ENCODE measurements at places on chromosomes 1 and 21.

GRCh38 chr1:33222381-33222780 is 33.9 kb upstream of the ZNF362 start:
- no peak for DNase-seq

GRCh38 chr1:98385652-98386051 is 275.9 kb upstream of the SNX7 start:
- no peak for DNase-seq

DNA sequence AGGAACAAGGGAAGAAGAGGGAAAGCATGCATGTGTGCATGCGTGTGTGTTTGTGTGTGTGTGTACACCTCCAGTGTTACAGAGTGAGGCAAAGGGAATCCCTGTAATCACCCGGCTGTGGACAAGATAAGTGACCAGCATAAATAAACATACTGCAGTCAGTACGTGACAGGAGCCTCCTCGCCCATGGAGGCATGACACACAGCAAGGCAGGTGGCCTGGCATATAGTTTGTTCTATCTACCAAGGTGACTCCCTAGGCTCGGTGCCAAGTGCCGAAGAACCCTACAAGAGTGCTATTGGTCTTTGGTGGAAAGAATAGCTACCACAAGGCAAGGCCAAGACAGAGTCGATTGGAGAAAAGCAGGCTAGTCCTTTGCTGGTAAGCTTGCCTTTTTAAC is 31.7 kb upstream of the HEATR1 start:
- no peak for DNase-seq

- DNase-seq: no peak
These were observed 31.2 kb upstream of the CSF3R start for GRCh38 chr1:36513676-36514473.

- peak; percentile 33 for DNase-seq
These were observed 39.1 kb downstream of the TYW3 start for GRCh38 chr1:74771913-74772515.

DNA sequence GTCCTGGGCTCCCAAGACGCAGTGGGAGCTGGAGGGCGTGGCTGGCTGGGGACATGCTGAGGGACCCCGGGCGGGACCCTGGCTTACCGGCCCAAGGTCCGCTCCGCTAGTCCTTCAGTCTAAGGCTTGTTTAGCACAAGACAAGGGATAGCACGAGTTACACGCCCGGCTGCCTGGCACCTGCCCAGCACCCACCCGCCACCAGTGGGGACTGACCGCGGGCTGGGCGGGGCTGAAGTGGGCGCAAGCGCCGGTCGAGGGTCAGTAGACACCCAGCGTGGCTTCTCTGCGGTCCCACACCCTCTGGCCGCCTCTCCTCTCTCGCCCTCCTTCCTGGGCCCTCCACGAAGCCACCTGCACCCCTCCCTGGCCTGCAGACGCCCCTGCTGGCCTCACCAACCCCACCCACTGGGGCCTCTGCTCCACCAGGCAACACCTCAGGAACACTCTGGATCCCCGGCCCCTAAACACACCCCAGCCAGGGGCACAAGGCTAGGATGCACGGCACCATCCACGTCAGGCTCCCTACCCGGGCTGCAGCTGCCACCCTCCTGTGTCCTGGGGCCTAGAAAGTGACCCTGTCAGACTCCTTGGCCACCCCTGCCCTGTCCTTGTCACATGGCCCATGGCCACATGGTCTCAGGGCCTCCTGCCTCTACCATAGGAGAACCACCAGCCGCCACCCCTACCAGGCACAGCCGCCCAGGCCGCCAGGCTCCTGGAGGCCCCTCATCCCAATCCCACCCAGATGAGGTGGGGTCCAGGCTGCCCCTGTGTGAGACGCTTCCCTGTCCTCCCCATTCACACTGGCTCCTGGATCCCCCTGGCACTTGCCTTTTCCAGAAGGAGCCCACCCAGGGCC is 6.1 kb downstream of the TAS1R3 start:
- DNase-seq: no peak

DNA sequence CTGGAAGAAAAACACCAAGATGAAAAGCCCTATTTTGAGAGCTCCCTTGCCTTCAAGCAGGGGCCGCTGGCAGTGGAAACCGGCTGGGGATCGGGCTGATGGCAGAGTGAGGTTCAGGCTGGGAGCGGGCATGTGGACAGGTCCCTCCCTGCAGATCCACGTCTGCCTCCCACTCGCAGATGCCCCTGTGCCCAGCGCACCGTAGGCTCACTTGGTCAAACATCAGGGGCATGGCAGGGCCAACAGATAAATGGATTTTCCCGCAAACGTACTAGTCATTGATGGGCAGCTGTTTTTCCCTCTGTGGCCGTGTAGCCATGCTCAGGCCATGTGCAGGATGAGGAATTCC is 6.6 kb upstream of the C1orf174 start:
- no peak for DNase-seq

DNA sequence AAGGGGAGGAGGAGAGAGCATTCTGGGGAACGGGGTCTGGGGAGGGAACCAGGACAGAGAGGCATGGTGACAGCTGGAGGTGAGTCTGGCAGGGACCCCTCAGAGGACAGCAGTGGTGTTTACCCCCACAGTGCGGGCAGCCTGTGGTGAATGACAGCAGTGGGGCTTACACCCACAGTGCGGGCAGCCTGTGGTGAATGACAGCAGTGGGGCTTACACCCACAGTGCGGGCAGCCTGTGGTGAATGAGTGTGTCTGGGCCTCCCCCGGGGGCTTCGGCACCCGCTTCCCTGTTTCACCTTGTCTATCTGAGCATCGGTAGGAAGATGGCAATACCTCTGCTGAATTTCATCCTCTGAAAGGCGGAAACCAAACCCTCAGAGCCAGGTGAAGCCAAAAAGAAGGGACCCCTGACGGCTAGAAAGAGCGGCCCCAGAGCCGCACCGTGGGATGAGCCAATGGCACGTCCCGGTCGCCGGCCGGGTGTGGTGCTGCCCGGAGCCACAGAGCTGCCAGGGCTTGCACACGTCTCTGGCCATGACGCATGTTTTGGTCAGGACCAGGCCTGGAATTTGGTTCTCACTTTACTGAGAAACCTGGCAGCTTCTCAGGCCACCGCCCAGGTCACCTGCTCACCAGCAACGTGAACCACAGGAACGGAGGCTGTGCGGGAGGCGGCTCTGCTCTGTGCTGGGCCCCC is 54.1 kb downstream of the SIK1 start:
- DNase-seq: no peak

DNA sequence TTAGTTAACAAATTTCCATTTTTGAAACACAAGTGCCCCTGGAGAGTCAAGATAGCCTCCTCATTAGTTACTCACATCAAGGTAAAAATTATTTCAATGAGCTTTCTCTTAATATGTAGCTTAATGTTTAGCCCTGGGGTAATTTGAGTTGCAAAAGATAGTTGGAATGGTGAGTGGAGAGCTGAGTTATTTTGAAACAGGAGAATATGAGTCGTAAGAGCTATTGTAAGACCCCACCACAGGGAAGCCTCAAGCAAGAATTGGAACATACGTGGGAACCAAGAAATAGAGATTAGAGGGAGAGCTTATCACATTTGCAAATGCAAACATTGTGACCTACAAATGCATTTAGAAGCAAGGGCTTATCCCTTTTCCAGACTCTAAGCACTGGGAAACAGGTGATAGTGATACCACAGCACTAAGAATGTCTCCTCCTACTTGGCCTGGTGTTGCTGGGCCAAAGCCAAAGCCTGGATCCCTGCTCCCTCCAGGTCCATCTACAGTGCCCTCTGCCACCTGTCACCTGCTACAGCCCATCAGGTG is 635.1 kb downstream of the PTPRC start:
- DNase-seq: no peak

GRCh38 chr1:156383023-156383422 is 14.0 kb downstream of the RHBG start:
- peak; percentile 63 for DNase-seq

DNA sequence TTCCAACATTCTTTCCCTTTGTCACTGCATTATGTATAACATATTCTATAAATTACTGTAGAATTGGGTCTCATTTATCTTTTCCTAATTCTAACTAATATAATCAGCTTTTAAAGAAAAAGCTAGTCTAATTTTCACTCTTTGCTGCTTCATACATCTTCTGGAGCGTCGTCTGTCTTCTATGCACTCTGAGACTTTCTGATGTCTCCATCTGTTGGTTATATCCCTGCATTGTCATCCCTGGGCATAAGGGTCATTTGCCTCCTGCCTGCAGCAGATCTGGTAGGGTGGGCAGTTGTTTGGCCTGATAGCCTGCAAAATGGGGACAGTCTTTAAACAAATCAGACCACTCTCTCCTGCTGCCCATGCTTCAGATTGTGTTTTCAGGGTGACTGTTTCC is 40.8 kb upstream of the DYNLT5 start:
- no peak for DNase-seq

GRCh38 chr1:204692841-204693356 is 7.4 kb upstream of the LRRN2 start:
- DNase-seq: no peak

- DNase-seq: no peak
These were observed 10.6 kb downstream of the RGSL1 start for GRCh38 chr1:182460550-182460951.

GRCh38 chr1:187840557-187840956 is 1011.8 kb downstream of the PLA2G4A start:
- DNase-seq: no peak

DNA sequence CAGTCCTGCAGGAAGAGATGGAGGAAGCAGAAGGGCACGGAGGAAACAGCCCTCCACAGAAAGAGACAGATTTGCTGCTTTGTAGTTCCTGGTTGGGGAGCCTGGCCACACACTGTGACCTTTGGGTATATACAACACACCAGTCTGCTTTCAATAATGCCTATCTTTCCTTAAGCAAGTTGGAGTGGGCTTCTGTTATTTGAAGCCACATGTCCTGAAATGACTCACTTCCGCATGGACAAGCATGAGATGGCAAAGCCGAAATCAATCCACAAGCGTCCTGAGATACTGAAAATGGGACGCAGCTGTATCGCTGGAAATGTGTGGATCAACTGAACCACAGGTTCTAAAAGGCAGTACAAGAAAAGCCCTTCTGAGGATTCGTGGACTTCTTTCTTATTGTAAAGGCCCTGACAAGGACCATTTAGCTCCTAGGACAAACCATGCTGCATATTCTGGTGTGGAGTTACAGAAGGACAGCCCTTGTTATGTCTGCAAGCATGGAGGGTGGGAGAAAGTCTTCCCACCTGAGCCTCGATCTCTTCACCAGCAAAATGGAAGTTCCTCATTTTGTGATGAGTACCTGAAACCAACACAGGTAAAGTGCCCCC is 22.7 kb upstream of the FHAD1 start:
- no peak for DNase-seq

DNA sequence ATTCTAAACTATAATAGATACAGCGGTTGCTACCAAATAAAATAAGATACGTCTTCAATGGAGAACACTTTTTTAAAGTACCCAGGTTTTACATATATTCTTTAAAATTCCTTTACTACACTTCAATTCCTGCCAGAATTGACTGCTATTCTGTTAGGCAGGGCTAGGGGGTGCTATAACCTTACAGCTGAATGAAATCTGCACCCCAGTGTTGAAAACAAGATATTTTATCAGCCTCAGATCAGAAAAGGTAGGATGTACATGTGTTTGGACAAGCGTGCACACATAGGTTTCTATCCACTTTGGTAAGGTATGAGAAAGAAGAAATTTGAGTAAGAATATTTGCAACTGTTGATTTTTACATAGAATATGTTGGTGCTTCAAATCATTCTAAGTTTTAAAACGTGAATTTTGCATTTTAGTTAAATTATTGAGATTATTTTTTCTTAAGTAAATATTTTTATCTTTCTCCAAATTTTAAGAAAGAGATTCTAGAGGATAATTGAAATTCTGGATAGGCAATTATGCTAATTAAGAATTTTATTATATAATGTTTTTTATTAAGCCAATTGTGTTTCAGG is 490.8 kb upstream of the ADGRL4 start:
- DNase-seq: no peak

DNA sequence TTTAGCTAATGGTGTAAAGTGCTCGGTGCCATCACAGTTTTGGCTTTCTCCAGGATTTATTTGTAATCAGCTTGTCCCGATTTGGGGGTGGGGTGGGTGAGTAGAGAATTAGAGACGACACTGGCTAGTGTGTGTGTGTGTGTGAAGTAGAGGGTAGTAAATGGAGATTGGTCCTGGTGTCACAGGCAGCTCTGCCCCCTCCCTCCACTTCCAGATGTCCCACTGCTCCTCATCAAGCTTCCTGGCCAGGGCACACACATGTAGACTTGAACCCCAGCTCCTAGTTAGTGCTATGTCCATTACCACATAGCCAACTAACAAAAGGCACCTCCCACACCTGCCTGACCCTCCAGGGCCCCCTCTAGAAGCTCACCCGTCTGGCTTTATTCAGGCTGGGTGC is 3.2 kb downstream of the TRNP1 start:
- no peak for DNase-seq

DNA sequence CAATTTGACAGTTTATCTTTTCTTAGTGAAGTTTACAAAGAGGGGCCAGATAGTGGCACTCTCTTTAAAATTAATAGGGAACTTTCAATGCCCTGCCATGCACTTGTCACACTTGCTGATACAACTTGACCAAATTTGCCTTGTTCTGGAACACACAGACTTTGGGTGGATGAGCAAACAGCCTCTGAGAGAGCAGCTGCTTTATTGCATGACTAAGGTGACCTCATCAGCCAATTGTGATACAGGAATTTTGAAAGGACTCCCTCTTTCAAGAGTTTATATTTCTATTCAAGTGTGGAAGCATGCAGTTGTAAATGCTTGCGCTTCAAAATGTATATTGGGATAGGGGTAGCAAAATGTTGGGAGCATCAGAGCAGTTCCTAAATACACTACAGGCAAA is 2.1 kb upstream of the RGS1 start:
- DNase-seq: no peak

DNA sequence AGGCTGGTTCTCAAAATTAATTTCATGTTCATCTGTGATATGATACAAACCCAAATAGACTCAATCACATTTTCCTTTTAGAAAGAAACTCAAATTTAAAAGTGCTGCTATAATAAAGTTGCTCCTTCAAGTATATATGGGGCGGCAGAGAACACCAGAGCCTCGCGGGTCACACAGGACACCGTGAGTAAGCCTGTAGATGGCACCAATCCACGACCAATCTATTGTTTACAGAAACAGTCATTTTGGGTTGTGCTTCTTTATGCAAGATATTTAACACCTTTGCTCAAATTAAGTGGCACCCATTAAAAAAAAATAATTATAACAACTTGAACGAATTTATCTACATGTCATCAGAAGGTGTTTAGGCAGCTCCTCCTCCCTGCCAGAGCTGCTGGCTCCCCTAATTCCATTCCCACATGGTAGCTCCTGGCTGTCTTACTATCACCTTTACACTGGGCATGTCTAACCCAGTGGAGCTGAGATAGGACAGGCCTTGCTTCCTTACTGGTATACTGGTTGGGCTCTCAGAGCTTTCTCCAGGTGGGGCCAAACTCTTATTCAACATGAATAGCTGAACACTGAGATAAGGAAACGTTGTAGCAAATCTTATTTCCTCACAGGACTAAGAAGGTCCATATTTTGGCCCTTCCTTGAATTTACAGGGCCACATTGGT is 287.0 kb downstream of the SDCCAG8 start:
- no peak for DNase-seq

All from CD4-positive, alpha-beta T cell treated with Interleukin-12 subunit alpha and Interleukin-12 subunit beta, for 1 hour (primary cell).